ENCODE measurements at places on chromosomes 7 and 10. TPM values are rescaled to one million over a fixed set of nuclear protein-coding genes. Genes with fewer than 3 reads are reported as not detected.

The NAT16 gene
- total RNA-seq: not detected

The LIPM gene
- not detected for total RNA-seq

The CD36 gene
- total RNA-seq: 597 TPM

The CPA2 gene
- not detected for total RNA-seq

The VAX1 gene
- not detected for total RNA-seq

GRCh38 chr7:140349144-140349771, 49.1 kb downstream of the SLC37A3 start:
- no peak for DNase-seq

DNA sequence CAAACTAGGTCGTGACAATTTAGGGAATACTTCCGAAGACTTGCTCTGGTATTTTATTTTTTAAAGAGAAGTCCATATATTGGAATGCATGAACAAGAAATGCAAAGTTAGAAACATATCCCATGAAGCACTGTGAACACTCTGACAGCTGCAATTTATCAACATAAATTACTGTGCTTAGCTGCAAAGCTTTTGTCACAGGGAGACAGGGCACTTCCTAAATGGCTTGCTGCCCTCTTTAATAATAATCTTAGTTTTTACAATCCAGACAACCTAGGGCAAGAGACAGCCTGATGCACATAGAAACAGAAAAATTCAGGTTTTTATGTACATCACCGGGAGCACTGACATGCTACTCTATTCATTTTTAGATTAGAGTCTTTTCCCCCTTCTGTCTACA, 78.3 kb upstream of the NOBOX start:
- no peak for DNase-seq

DNA sequence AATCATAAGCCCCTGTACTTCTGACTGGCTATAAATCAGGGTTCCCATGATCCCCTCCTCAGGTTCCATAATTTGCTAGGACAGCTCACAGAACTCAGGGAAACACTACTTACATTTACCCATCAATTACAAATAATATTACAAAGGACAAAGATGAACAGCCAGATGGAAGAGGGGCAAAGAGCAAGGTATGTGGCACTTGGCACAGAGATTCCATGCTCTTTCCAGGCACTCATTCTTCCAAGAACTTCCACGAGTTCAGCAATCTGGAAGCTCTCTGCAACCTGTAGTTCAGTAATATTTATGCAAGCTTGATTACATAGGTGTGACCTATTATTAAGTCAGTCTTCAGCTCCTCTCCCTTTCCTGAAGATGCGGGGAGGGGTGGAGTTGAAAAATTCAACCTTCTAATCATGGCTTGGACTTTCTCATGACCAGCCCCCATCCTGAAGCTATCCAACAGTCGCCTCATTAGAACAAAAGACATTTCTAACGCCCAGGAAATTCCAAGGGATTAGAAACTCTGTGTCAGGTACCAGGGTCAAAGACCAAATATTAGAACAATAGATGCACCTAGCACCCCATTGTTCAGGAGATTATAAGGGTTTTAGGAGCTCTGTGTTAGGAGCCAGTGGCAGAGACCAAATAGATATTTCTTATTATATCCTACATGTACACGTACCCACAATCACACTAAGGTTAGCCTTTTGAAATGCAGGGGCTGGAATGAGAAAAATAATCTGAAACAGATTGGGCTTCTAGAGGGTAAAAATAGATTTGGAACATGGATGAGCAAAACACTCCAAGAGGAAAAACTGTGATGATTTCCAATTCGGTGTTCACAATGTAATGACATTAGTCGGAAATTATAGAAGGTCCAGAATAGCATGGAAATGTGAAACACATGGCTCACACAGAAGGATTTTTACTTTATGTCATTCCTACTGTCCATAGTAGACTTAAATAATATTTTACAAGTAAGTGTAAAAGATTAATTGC, 7.0 kb downstream of the ANKMY2 start:
- no peak for DNase-seq

DNA sequence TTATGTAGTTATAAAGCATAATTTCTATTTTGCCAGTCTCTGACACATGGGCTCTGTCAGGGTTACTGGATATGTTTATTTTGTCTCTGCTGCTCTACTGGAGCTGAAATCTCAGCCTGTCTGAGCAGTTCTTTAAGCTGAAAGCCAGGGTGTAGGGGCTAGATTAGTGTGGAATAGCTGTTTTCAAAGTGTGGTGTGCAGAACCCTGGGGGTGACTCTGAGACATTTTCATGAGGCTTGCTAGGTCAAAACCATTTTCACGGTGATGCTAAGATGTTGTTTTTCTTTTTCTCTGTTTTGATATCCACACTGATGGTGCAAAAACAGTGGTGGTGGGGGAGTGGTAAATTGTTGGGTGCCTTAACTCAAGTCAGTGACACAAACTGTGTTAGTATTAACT, 45.5 kb downstream of the CREM start:
- no peak for DNase-seq

DNA sequence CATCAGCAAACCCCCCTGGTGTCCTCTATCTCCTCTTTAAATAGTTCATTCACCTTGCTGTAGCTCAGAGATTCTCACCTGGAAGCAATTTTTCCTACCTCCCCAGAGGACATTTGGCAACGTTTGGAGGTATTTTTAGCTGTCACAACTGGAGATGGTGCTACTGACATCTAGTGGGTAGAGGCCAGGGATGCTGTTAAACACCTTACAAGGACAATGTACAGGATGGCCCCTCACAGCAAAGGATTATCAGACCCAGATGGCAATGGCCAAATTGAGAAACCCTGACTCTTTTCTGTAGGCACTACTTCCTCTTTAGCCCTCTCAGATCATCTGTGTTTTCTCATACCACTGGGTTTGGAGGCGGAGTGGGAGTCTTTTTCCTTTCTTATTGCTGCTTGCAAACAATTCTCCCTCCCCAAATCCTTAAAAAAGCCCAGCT, 13.2 kb upstream of the TRA2A start:
- no peak for DNase-seq

GRCh38 chr7:73681031-73681430, 2.2 kb downstream of the DNAJC30 start:
- no peak for DNase-seq

DNA sequence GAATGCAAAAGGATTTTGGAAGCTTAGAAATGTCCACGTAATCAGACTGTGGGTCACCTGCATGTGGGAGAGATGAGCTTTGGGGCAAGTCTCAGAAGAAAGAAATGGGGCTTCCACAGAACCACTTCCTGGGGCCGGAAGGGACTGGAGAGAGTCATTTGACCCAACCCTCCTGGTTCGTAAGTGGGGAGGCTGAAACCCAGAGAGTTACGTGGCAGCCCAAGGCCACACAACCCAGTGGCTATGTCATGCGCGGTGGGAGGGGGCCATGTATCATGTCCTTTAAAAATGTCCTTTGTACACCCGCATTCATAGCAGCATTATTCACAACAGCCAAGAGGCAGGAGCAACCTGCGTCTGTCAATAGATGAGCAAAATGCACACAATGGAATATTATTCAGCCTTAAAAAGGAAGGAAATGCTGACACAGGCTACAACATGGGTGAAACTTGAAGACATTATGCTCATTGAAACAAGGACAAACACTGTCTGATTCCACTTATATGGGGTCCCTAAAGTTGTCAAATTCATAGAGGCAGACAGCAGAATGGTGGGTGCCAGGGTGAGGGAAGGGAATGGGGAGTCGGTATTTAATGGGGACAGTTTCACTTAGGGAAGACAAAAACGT, 15.1 kb downstream of the CAMK2B start:
- DNase-seq: no peak

Data from liver (tissue), 10 donors.